Stimulated activated CD8-positive, alpha-beta memory T cell treated with anti-CD3 and anti-CD28 coated beads, Interleukin-4, amount 100 ng/mL, for 48 hours (primary cell): ENCODE measurements at places on chromosomes 13 and 19.

- no peak for DNase-seq
Observed at GRCh38 chr13:40992678-40993518, 26.2 kb downstream of the ELF1 start.

DNA sequence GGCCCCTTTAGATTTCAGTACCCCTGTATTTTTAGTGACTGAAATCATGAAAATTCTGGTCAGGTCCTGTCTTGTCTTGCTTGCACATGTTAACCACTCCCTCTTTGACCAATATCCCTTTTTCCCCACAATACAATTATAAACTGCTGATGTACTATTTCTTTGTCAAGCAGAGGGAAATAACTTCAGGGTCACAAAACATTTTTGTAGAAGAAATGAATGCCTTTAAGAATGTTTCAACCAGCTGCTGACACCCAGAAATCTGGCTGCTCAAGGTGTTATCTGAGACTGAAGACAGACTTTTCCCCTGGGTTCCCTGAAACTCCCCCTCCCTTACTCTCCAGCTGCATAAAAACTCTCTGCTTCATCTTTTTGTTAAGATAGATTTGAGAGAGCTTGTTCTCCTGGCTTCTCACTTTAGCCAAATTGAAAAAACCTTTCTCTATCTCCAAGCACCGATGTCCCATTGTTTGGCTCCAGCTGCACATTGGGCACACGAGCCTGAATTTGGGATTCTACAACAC lies 18.4 kb upstream of the ACOD1 start:
- no peak for DNase-seq

GRCh38 chr13:97567510-97568243 lies 133.7 kb downstream of the RAP2A start:
- no peak for DNase-seq

- no peak for DNase-seq
Observed at GRCh38 chr13:77370888-77371287, 44.0 kb upstream of the MYCBP2 start.

- no peak for DNase-seq
Observed at GRCh38 chr13:106722620-106723019, 154.7 kb upstream of the ARGLU1 start.

DNA sequence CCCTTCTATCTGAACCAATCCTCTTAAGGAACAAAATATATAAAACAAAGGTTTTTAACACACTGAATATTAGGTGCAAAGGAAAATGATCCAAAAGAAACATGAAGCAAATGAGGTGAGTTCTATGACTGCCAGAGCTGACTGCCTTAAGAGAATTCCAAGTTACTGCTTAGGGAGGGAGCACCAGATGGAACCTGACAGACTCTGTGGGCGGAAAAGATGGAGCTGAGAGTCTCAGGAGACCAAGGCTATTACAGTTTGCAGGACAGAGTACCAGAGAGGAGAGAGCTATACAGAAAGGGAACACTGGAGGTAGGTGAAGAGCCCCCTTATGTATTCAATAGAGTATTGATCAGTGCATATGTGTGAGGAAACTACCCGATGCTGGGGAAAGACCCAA lies 87.2 kb downstream of the B3GLCT start:
- DNase-seq, result no peak

DNA sequence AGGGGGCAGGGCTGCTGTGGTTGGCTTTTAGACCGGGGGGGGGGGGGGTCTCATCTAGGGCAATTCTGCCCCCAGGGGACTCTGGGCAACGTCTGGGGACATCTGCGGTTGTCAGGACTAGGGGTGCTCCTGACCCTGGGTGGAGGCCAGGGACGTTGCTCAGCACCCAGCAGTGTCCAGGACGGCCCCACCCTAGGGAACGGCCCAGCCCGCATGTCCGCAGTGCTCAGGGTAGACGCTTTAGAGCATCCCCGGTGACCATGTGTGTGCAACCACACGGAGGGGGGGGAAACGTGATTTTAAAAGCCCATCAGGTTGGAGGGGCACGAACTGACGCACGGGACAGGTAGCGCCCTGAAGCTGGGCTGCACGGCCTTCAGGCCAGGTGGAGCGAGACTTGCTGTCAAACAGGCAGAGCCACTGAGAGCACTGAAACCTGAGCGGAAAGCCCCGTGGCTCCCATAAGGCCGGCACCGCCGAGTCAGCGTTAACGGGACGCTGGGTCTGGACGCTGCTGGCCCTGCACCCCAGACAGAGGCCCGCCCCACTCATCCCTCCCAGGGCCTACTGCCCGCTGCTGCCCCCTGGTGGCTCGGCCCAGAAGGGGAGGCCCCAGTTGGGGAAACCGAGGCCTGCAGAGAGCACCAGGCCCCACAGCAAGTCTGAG lies 8.3 kb downstream of the CACTIN start:
- peak; percentile 80 for DNase-seq

- DNase-seq, result peak; percentile 29
Observed at GRCh38 chr19:44142059-44142433, 692 bp downstream of the ZNF234 start.

DNA sequence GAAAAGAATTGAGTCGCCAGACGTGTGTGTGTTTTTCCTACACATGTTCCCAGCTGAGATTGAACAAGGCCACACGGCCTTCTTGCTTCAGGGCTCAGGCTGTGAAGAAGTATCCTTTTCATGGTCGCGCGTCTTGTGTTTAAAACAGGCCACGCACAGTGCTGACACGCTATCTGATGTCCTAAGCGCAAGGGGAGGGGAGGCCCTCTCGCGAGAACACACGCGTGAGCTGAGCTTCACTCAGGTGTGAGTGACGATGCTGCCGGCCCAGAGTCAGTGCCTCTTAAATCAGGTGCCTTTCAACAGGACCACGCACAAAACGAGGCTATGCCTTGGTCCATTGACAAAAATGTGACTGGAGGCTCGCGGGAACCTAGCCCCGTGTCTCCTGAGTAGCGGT lies 103.7 kb downstream of the TEX29 start:
- no peak for DNase-seq

DNA sequence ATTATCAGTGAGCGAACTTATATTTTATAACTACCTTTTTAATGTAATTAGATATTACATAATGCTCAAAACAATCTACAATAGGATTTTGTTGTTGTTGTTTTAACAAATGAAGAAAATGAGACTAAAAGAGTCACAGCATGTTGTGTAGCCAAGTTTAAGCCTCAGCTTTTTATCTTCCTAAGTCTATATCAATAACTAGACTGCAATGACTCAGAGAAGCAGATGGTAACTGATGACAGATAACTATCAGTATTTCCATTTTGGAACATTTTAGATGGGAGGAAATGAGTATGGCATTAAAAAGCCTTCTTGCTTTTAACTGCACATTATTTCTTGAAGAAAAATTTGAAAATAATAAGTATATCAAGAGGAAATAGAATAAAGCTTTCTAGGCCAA lies 825.2 kb downstream of the SLITRK1 start:
- DNase-seq, result no peak

GRCh38 chr19:45076029-45076850 lies at the start of gene ZNF296:
ZNF296 (minus strand) TSS chr19:45076478; CDS start chr19:45076373, 105 bp downstream.
- peak; percentile 88 for DNase-seq

DNA sequence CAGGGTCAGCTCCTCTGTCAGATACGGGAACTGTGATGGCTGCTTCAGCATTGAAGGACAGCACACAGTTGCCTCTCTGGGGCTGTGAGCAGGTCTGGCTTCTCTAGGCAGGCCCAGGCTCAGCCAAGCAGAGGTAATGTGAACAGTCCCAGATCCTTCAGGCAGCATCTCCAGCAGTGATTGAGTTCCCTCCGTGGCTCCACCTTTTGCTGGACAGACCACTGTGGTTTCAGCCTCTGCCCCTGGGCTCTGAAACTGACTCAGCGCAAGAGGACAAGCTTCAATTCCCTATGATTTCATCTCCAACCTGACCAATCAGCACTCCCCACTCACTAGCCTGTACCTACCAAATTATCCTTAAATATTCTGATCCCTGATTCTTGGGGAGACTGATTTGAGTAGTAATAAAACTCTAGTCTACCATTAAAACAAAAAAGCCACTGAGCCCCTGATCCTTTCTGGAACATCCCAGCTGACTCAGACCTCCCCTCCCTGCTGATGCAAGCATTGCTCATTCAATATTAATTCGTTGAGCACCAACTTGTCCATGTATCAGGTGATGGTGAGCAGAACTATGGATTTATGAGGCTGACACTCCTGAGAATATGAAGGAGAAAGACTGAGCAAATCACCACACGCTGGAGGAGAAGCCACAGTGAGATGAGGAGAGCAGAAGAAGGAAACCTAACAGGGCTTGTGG lies 16.7 kb downstream of the GSX1 start:
- DNase-seq, result no peak

- no peak for DNase-seq
Observed at GRCh38 chr13:99725644-99726043, 224.4 kb downstream of the TM9SF2 start.

GRCh38 chr13:36571444-36571843 lies 102.4 kb upstream of the SERTM1 start:
- no peak for DNase-seq

DNA sequence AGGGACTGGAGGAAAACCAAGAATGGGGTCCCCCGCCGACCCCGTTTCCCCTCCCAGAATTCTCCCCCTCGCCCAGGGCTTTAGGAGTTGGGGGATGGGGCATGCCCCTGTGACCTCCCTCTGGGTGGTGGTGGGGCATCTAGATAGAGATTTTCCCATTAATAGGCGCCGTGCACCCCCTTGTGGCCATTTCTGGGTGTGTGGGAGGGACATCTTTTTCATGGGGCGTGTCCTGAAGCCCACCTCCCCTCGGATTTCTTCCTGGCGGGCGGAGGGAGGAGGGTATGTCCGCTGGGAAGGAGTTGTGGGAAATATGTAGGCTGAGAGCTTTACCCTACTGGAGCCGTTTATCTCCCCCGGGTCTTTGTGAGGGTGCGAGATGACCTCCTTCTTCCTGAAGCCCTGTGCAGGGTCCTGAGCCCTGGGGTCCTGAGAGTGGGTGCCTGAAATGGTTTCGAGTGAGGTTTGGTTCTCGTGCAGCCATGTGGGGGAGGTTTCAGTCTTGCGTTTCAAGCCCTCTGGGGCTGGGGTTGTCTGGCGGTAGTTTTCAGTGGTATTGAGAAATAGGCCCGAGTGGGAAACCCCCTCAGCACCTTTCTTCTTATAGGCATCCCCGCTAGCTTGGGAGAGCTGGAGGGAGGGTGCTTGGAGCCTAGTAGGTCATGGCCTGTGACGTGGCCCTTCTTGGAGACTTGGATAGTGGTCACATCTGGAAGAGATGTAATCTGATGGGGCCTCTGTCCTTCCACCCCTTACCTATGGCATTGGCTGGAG lies 1.0 kb downstream of the PRMT1 start:
- peak; percentile 88 for DNase-seq

- DNase-seq, result no peak
Observed at GRCh38 chr13:76913898-76914297, 27.7 kb upstream of the KCTD12 start.

DNA sequence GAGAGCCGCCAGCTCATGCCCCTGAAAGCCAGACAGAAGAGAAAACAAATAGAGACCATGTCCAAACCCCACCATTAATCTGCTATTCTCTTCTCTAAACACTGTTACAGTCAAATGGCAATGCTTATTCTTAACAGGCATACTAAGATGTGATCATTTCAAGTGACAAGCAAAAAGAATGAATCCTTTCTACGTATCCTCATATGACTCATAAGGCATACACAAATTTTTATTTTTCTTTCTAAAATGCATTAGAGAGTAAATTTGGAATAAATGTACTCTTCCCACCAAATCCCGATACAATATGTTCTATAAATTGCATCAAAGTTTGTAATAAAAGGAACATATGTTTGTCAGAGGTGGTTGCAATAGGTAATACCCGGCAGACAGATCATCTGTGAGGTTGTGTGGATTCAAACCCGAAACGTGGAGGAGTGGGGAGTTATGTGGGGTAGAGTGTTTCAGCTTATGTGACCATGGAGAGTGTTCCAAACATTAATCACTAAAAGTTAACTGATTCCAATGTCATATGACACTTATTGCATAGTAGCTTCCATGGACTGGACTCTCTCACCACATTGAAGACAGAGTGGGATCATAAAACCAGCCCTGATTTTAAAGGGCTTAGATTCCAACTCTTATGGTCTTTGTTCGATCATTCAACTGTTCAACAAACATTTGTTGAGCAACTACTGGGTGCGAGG lies 213.1 kb downstream of the DCLK1 start:
- no peak for DNase-seq

- DNase-seq, result no peak
Observed at GRCh38 chr19:2394054-2394441, 33.3 kb downstream of the TIMM13 start.

- DNase-seq, result no peak
Observed at GRCh38 chr13:45231722-45232121, 30.9 kb upstream of the KCTD4 start.

DNA sequence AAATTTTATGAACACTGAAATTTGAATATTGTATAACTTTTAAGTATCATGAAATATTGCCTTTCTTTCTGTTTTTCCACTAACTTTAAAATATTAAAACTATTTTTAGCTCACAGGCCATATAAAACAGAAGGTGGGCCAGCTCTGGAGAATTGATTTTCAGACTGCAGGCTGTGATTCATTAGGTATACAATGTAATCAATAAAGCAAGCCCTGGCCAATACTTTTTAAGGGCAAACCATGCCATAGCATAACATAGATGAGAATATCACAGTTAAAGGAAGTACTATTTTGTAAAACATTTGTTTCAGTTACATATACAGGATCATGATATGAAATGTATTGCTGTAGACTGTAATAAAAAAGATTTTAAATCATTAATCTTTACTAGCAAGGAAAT lies 197.6 kb downstream of the MAB21L1 start:
- no peak for DNase-seq

DNA sequence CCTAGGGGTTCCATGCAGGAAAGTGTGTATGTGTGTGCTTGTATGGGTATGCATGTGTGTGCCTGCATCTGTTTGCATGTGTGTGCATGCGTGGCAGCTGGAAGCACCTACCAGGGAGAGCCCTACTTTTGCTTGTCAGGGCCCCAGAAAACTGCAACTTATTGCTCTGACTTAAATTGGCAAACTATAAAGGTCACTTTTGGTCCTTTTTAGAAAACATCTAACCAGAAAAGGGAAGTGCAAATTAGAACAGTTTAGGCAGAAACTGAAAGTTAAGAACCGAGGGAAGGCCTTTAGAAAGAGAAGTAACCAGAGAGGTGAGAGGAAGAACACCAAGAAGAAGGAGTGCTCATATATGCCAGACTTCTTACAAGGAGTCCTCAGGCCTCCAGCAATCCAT lies 32.5 kb downstream of the DLEU7 start:
- no peak for DNase-seq

- DNase-seq, result no peak
Observed at GRCh38 chr13:39835253-39835652, 179.8 kb downstream of the COG6 start.

DNA sequence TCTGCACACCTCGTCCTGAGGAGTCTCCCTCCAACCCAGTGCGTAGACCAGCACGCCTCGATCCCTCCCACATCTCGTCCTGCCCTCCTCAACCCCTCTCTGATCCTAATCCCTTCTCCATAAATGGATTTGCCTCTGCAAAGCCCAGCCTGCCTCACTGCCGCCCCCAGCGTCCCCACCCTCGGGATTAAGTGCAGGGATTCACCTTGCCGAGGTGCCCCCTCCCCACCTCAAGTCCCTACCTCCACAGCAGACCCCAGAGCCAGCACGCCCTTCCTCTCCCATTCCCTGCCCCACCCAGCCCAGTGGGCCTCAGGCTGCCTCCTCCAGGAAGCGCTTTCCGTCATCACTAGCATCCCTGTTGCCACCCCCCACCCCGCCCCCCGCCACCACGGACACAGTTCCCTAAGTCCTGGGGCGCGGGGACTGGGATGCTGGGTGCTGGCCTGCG lies 4.0 kb downstream of the KLF16 start:
- DNase-seq, result no peak
